ENCODE measurements at places on chromosomes 3 and 15. TPM values are rescaled to one million over a fixed set of nuclear protein-coding genes. Genes with fewer than 3 reads are reported as not detected.

THSD4 gene
- total RNA-seq: not detected

CLEC3B gene
- total RNA-seq: not detected

WWTR1 gene
- total RNA-seq: 0.54 TPM

CLDN1 gene
- total RNA-seq: 1.6 TPM

TLR9 gene
- total RNA-seq: 0.74 TPM

SLC4A7 gene
- total RNA-seq: 46.4 TPM

ISLR gene
- total RNA-seq: not detected

TM4SF1 gene
- not detected for total RNA-seq

AVEN gene
- 10.5 TPM for total RNA-seq

RTP4 gene
- total RNA-seq: 3.1 TPM

LRRC31 gene
- not detected for total RNA-seq

PLXND1 gene
- 4.6 TPM for total RNA-seq

MYEF2 gene
- 27.7 TPM for total RNA-seq

STAC gene
- 0.26 TPM for total RNA-seq

WDR82 gene
- 113 TPM for total RNA-seq

VGLL3 gene
- total RNA-seq: not detected

MYLK gene
- not detected for total RNA-seq

SYNM gene
- 0.14 TPM for total RNA-seq

BSN gene
- total RNA-seq: 0.09 TPM
